ENCODE measurements at places on chromosomes 2 and 18.
A peak's percentile ranks its signal among the peaks of the same experiment; 100 is the strongest.

GRCh38 chr2:224151161-224151560 is 112.1 kb upstream of the SERPINE2 start:
- DNase-seq, result no peak

GRCh38 chr2:190528521-190529001 is 6.0 kb downstream of the NEMP2 start:
- DNase-seq, result no peak

DNA sequence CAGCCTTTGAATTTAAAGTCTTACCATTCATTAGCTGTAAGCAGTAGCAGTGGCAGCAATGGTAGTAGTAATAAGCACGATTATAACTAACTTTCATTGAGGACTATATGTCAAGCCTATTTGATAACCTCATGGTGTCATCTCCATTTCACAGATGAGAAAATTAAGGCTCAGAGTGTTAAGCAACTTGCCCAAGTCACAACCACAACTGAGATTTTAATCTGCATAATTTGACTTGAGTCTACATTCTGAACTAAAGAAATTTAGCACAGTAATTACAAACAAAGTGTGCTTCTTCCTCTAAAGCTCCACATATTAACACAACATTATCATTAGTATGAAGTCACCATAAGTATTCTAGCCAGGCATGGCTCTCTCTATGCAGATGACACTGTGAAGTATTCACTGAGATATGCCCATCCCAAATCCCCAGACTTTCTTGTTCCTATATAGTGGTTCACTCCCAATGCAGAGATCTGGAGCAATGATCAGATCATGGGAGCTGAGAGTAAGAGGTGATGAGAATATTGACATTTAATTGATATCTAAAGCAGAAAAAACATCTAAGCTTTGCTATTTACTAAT is 120.2 kb downstream of the ATAD2B start:
- no peak for DNase-seq

GRCh38 chr2:8191427-8191826 is 490.4 kb upstream of the ID2 start:
- DNase-seq, result no peak

DNA sequence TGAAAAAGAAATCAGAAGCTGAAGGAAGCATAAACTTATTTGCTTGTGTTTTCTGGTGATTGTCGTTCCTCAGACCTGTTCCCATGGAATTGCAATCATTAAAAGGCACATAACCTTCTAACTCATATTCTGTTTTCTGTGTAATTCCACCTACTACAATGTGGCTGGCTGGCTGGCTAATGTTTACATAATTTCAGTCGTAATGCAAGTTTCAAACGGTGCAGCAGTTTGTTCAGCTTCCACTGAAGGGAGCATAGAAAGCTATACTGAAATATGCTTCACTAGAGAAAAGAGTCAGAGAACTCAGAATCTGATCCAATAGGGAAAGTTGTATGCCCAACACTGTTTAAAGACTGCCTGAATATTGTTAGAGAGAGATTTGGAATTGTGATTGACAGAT is 27.1 kb upstream of the SCN7A start:
- DNase-seq, result no peak

- DNase-seq, result peak; percentile 53
Measured at GRCh38 chr2:66547118-66547517, 112.2 kb downstream of the MEIS1 start.

DNA sequence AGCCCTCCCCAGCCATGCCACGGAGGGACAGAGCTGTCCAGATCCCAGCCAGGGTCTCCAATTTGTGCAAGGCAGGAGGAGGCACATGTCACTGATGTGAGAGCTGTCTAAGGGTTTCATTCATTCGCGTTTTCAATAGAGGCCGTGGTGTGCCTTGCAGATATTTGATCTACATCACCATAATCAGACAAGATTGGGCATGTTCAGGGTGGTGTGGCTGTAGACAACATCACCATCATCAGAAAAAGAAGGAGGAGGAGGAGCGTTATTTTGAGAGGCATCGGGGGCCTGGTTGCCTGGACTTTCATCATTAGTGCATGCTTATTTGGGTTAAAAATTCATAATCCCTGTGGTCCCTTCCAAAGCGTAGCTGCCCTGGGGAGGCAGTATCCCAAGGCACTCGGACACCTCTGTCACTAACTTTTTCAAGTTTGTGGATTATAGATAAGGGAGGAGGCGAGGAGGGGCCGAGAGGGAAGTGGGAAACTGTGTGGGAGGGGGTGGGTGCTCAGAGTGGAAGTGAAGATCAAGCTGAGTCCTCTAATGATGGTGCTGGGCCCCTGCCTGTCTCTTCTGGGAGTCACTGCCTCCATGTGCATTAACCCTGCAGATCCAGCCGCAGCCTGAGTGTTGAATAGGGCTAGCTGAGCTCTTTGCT is 194.1 kb downstream of the CTIF start:
- peak; percentile 53 for DNase-seq

- no peak for DNase-seq
Measured at GRCh38 chr2:105361102-105361889, 24.0 kb downstream of the C2orf49 start.

DNA sequence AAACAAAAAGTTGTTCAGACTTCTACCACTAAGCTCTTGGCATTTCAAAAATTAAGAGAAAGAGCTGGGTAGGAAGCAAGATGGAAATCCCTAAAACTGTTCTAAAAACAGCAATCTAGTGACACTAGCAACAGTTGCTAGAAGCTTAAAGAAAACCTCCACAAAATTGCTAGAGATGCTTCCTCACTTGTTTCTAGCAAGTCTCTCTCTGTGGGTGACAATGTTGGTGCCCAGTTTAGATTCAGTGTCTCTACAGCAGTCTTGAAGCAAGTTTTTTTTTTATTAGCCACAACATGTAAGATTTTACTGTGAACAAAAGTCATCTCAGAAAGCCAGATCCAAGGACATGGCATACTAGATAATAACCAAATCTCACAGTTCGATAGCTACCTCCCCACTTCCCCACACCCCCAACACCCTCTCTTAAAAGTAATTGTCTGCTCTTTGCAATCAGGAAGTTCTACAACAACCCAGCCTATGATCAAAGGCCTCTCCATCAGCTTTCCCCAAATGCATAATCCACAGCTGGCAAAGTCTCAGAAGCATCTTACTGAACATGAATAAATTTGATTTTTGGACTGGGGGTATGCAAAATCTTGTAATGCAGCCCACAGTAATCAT is 70.0 kb downstream of the ANKRD44 start:
- DNase-seq, result no peak

DNA sequence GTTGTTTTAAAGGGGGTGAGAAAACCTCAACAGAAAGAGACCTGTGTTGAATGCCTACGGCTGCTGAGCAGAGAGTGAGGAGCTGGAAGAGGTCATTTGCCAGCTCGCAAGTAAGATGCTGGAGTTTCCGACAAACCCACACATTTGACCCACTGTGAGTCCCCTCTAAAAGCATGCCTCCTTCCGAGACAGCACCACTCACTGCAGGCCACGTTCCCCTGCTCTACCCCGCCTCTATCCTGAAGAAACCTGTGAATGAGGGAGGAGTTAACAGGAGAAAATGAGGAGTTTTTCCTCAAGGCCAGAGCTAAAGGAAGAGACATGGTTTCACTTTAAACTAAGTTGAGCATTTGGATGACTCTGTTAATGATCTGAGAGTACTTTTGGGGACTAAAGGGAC is 188.7 kb downstream of the DPP10 start:
- no peak for DNase-seq

DNA sequence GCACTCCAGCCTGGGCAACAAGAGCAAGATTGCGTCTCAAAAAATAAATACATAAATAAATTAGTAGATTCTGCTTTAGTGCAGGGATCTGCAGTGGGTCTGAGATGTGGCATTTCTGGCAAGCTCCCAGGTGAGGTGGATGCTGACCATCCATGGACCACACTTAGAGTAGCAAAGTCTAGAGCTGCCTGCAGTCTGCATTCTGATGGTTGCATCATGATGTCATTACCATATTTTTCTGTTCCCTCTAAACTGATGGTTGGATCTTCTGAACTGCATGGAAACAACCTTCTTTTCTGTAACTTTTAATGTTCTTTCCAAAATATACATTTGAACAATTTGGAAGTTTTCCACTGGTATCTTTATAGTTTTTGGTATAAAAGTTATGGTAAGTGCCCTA is 42.9 kb downstream of the MYL12B start:
- no peak for DNase-seq

DNA sequence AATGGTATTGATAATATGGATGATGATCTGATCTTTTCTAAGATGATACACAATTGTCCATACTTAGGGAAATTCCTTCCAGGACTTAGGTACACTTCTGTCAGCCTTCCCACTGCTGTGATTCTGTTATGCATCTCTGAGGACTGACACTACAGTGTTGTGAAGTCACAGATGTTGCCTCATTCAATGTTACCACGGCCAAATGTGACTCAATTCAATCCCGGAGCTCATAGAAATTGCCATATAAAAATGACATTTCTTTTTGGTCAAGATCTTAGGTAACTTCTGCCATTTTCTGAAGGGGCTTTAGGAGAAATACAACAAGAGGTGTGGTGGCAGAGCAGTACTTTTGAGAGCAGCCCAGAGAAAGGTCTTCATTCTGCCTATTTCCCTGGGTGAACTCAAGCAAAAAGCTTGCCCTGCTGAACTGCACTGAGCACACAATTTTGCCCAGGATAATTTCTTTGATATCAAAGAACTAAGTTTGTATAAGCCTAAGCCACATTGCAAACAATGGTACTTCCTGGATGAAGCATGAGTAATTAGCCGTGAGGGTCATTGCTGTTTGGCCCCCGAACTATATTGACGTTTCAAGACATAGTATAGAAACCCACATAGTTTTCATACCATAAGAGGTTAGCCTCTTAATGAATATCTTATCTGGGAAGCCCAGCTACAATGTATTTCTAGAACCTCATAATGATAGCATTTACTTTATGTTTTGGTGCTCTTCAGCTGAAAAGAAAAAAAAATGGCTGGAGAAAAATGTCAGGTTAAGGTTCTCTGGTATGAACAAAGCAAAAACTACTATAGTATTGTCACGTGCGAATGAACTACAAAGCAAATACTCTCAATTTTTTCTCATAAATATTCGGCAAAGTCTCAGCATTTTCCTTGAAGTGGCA is 437.4 kb downstream of the MEIS1 start:
- DNase-seq, result no peak

DNA sequence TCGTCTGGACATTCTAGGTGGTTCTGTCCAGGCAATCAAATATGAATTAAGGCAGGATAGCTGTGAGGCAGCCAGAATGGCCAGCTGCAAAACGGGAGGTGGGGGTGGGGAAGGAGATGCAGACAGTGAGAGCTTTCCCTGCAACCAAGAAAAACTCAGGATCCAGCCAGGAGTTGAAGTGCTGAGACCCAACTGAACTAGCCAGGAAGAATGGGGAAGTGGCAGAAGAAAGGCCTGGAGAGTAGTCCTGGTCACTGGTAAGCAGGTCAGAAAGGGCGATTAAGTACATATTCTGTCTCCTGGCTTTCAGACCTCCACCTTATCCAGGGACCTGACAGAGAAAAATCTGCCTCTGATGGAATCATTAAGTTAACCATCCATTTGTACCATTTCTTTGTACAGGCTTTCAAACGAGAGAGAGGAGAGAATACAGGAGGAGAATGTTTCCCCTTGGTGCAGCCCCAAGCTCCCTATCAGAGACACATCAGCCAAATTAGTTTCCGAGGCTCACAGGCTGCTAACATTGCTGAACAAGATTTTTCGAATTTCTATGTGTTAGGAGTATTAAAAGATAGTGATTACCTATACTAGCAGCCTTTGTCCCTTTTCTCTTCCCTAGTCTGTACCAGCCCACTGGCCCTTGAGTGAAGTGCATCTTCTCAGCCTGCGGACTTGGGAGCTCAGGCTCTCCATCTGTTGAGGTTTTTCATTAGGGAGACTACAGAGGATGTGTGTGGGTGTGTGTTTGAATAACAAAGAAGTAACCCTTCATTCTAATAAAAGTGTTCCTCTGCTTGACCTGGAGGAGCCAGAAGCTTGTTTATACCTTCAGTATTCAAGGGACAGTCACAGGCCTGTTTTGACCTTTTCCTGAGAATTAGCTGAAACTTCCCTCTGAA is 12.5 kb upstream of the HOXD1 start:
- no peak for DNase-seq

DNA sequence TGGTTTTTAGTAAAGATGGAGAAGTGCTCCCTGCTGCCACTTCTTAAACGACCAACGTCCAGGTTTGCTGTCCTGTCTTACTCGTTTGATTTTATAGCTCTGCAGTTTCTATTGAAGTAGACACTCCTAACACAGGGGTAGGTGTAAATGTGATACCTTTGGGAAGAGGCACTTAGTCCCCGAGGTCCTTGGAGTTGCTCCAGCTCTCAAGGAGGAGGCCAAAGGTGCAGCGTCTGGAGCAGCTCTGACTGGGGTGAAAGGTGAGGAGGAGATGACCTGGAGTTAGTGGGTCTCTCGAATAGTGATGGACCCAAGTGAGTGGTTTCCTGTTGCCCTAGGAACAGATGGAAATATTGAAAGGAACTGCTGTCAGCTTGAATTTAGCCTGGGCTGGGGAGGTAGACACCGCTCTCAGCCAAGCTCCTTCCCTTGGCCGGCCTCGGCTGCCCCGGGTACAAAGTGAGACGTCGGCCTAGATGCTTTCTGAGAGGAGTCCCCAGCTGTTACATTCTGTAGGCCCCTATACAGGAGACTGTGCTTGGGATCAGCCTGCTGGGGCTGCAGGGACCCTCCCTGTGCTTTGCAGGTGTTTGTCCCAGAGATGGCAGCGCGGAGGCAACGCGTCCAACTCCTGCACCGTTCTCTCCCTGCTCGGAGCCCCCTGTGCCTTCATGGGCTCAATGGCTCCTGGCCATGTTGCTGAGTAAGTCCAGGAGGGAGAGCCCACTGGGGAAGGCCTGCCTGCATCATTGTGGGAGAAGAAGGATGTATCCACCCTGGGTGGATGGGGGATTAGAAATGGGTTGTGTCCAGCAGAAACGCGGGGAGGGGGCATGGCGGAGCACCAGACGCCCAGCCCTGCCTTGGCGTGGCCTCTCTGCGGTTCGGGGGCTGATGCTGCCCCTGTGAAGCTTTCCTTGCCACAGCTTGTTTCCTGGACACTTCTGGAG is 5.4 kb downstream of the KHK start:
- DNase-seq, result no peak

- no peak for DNase-seq
Measured at GRCh38 chr2:12316476-12316875, 400.3 kb upstream of the TRIB2 start.

- no peak for DNase-seq
Measured at GRCh38 chr2:123648016-123648415, 377.1 kb upstream of the CNTNAP5 start.

- no peak for DNase-seq
Measured at GRCh38 chr2:127702395-127703009, 1.2 kb downstream of the SFT2D3 start.

DNA sequence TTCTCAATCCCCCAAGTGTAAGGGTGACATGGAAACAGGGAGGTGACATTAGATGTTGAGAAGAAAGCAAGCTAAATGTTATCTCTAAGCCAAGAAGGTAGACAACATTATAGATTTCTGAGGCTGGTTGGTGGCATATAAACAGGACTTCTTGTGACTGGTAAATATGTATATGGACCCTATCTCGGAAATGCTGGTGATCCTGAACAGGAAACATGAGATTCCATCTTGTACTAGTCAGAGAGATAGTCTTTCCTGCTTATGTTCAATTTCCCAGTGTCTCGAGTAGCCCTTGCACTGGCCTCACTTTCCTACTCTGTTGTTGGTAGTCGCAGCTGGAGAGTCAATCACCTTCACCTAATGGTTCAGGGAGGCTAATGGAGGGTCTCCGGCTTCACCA is 26.8 kb downstream of the MOGAT1 start:
- DNase-seq, result no peak
